Esophagus squamous epithelium (tissue), 5 donors: ENCODE measurements at places on chromosomes 6 and 20.

DNA sequence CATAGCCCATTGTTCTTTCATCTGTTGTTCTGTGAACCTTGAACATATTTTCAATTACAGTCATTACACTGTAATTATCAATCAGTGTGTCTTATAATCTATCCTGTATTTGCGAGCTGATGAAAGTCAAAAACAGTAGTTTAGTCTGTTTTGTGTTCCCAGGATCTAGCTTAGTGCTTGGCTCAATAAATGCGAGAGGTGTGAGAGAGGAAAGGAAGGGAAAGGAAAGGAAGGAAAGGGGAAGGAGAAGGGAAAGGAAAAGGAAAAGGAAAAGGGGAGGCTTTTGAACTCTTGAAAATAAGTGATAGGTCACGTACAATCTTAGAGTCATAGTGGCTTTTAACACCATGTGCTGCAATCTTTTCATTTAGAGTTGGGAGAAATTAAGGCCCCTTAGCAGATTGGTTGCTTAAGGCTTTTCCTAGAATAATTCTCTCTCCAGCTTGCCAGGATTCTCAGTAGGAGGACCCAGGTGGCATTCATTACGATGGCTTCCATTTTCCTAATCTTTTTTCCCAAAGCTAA, 433.8 kb upstream of the PLCB4 start:
- DNase-seq: no peak

DNA sequence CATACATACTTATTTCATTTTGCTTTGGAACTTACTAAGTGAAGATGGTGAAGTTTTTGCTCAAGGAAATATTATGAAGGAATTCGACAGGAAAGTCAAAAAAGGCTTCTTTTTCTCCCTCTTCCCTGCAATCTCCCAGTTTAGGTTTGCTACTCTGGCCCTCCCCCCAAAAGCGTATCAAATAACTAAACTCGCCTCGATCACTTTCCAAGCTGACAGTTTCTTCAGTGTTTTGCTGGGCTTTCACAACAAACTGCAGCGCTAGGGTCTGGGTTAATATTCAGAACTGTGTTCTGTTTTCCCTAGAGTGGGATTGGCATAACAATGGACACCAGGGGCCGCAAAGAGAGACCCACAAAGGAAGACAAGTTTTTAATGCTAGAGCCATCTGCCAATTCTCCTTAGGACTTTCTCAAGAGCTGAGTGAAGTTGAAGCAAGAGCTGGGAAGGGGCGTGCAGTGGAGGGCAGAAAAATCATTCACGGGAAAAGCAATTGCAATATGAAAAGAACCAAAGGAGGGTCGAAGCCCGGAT, 57.8 kb downstream of the ATP9A start:
- DNase-seq: no peak

DNA sequence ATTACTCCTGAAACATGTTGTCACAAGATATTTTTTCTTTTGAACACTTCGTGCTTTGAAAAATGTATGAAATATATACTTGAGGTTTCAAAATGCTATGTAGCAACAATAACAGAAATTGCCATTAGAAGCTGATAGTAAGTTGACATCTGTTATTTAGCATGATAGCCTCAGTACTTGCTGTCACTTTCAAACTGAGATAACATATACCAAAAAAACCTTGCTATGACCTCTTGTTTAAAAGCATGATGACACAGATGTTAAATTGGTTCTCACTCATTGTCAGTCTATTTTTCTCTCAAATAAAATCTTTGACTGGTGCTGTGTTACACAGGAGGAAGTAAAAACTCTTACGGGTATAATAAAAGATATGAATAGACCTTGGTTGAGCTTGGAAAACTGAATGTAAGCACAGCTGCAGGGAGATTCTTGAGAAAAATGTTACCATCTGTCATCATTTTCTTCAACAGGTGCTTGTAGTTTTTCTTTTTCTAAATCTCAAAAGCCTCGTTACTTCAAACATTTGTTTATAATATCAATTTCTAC, 18.6 kb downstream of the MOXD1 start:
- no peak for DNase-seq

DNA sequence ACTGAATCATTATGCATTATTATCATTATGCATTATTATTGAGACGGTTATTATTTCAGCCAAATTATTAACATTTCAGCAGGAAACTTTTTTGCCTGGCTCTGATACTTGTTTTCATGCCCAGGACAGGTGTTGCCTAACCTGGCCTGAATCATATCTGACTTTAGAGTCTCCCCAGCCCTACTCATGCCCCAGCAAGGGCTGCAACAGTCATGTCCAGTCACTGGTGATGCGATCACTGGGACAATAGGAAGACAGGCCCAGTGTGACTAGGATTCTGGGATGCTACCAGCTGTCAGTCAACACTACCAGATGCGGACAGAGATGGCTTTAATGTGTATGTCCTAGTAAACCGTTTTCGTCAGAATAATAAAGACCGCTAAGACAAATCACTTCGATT, 285.0 kb downstream of the KHDC1L start:
- no peak for DNase-seq

- DNase-seq: no peak
These were observed 16.0 kb downstream of the FOXO3 start for GRCh38 chr6:108576709-108577108.

- no peak for DNase-seq
These were observed 56.0 kb upstream of the SLC22A23 start for GRCh38 chr6:3512832-3513231.

GRCh38 chr20:2314759-2315439, 19.1 kb downstream of the TGM3 start:
- no peak for DNase-seq

DNA sequence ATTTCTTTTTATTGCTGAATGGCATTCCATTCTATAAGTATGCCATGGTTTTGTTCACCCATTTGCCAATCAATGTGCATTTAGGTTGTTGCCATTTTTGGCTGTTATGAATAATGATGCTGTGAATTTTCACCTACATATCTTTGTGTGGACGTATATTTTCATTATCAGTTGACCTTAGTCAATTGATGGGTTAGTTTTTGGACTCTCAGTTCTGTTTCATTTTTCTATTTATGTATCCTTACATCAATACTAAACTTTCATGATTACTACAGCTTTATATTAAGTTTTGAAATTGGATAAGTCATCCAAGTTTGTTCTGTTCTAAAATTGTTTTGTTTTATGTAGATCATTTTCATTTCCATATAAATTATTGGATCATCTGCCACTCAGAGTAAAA, 261.9 kb upstream of the CNR1 start:
- no peak for DNase-seq

GRCh38 chr6:16600026-16600425, 161.2 kb downstream of the ATXN1 start:
- DNase-seq: no peak

- DNase-seq: no peak
These were observed 4.0 kb downstream of the TNFRSF6B start for GRCh38 chr20:63700199-63701050.
